KBM-7 (cell line): ENCODE measurements at places on chromosomes 13 and 19.
A peak's percentile ranks its signal among the peaks of the same experiment; 100 is the strongest.

GRCh38 chr19:4186087-4186993 lies 3.9 kb downstream of the ANKRD24 start:
- DNase-seq: peak; percentile 87

- no peak for DNase-seq
Measured at GRCh38 chr13:79171141-79172061, 234.7 kb downstream of the RBM26 start.

DNA sequence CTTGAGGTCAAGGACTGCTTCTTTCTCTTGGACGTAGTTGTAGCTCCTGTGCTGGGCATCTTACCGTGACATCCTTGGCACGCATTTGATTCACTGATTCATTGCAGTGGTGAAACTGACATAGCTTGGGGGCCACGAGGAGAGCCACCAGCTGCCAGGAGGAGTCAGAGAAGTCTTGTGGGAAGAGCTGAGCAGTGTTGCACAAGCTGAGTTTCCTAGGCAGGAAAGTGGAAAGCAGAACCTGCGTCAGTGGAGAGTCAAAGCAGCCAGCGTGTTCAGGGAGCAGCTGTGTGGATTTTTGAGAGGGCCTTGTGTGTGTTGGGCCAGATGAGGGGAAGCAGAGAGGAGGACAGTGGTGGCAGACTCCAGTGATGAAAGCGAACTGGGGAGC lies 5.3 kb upstream of the GPR183 start:
- DNase-seq: peak; percentile 79

DNA sequence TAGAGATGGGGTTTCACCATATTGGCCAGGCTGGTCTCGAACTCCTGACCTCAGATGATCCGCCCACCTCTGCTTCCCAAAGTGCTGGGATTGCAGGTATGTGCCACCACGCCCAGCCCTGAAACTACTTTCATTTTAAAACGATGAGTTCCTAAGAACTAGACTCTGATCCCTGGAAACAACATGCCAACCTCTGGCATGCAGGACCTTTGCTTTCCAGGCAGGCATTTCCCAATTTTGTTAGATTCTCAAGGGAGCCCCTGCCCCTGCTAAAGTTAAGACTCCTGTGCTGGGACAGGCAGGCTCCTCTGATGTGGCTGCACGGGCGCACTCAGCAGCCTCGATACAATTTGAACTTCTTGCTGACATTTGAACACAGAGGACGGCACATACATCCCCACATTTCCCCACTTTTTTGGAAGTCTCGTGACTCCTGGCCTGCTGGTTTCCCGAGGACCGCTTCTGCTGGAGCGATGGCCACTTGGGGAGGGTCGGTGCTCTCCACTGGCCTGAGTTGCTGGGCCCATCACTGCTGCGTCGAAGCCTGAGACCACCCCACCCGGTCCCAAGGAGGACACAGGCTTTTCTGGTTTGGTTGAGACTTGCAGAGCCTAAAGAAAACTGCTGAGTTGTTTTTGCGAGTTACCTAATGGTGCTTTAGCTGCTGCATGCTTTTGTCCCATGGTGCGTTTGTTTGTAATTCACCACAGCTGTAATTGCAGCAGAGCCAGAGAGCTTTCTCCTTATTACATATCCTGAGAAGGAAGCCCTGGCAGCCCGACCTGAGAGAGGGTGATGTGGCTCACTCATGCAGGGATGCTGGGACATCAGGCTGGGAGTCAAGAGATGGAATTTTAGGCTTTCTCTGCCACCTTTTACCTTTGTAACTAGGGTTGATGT lies 8.2 kb downstream of the ATP11A start:
- no peak for DNase-seq

- DNase-seq: no peak
Measured at GRCh38 chr13:96636001-96636709, 358.1 kb downstream of the OXGR1 start.

DNA sequence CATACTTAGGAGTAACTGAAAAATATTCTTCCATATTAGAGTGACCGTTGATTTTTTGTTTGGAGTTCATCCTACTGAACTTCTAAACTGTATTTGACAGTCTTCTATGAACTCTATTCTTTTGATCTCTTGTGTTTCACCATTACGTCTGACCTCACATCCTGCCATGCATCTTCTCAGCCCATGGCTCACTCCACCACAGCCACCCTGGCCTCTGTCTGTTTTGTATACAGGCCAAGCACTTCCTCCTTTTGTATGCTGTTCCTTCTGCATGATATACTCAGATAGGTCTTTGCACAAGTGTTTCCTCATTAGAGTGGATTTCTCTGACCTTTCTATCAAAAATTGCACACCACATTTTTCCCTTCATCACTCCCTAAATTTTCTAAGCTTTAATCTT lies 119.9 kb downstream of the MAB21L1 start:
- peak; percentile 85 for DNase-seq
